Thymus (tissue), 14 donors: ENCODE measurements at places on chromosomes 7 and 10.

DNA sequence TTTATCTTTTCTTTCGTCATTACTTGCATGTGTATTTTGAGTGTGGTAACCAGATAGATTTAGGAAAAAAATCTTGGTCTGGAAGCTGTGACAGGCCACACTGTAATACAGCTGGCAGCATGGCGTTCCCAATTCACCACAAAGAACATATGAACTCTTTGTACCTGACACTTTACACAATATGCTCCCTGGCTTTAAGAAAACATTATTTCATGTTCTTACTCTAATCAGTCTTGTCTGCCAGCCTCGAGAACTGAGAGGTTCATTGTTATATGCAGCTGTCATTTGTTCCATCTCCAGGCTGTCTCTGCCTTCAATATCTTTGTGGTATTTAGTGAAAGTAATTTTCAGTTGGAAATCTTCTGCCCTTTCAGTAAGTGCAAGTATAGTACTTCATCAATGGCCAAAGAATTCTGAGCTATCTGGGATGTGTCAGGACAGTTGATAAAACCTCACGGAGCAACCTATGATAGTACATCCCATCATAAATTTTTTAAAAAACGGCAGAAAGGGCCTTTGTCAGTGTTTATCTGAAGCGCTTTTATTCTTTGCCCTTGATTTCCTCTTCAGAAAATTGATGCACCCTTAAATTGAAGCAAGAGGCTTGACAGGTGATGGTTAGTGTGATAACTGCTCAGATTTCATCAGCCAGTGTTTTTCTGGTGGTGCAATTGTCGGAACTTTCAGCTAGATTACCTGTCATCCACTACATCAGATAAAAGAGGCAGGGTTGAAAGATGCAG is 146.3 kb upstream of the SP8 start:
- DNase-seq: no peak

GRCh38 chr10:4241724-4242345 is 456.8 kb upstream of the KLF6 start:
- DNase-seq: no peak

- DNase-seq: no peak
Observed at GRCh38 chr10:71042699-71043098, 154.3 kb upstream of the PCBD1 start.

GRCh38 chr7:35605760-35606159 is 89.2 kb downstream of the HERPUD2 start:
- DNase-seq: no peak

DNA sequence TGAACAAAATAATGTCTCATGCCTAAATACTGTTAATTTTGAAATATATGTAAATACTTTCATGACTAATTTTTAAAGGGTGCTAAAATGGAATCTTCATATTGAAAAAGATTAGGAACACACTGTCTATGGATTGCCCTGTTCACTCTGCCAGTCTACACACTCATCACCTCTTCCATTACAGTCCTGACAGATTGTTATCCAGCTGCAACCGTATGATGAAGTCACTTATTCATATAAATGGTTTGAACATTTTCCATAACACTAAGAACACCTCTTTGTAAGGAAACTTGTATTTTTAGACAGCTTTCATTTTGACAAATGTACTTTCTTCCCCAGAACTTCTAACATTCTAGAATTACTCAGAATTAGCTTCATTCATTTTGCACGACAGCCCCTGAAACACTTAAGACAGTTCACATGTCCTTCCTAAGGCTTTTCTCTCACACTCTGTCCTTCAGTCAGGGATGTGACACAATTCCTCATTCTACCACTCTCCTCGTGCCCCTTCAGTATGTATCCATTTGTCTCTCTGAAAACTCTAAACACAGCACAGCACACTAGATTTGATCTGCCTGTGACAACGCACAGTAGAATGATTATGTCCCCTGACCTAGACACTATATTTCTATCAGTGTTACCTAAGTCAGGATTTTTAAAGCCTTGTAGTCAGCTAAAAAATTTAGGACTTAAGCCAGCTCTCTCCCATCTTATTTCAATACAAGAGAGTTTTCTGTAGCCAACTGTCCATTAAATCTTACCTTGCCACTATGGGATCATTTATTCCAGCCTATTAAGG is 71.9 kb downstream of the ORC5 start:
- DNase-seq: no peak

GRCh38 chr7:117021986-117022385 is 68.7 kb downstream of the ST7 start:
- no peak for DNase-seq

DNA sequence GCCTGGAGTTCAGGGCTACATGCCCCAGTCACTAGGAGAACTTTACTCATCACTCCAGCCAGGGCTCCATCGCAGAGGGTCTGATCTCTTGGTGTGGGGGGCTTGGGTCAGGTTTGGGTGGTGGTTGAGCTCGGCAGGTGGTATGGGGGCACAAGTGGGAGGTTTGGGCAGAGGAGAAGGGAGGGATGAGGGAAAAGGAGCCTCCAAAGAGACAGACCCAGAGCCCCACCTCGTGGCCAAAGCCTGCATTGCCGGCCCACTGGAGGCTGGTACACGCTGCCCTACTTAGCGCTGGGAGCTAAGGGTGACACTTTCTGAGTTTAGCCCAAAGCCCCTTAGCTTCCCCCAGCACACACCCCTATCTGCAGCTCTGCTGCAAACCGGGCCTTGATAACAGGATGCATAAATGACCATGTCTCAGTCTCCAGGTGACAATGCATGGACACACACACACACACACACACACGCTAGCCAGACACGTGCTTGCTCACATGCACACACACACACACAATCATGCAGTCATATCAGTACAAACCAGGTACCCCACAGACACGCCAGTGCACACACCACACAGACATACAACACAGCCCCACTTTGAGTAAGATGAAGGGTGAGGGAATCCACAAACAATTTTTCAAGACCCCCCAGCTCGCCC is 14.7 kb downstream of the LZTS2 start:
- DNase-seq: peak; percentile 76

DNA sequence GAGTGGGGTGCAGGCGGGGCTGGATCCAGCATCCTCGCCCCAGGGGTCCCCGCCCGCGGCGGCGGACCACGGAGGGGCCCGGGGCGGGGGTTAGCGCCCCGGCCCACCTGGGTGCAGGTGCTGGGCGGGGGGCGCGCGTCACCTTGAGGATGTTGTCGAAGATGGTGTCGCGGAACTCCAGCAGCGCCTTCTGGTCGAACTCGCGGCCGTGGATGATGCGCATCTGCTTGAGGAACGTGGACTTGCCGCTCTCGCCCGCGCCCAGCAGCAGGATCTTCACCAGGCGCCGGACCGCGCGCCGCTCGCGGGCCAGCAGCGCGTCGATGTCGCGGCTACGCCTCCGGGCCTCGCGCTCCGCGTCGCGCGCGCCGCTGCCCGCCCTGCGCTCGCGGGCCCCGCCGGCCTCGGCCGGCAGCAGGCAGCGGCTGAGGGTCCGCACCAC is 376 bp downstream of the GNA12 start:
- DNase-seq: no peak

DNA sequence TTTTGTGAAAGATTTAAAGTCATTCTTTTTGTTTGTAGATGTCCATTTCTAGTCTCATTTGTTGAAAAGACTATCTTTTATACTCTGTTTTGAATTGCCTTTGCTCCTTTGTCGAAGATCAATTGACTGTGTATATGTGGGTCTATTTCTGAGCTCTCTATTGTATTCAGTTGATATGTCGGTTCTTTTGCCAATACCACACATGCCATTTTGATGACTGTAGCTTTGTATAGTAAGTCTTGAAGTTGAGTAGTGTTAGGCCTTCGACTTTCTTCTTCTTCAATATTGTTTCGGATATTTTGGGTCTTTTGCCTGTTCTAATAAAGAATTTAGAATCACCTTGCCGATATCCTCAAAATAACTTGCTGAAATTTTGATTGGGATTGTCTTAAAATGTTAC is 104.5 kb downstream of the CCSER2 start:
- DNase-seq: no peak

- DNase-seq: no peak
Observed at GRCh38 chr7:127252377-127252713, 396 bp downstream of the GRM8 start.

- DNase-seq: no peak
Observed at GRCh38 chr10:18368273-18368672, 228.0 kb downstream of the CACNB2 start.

DNA sequence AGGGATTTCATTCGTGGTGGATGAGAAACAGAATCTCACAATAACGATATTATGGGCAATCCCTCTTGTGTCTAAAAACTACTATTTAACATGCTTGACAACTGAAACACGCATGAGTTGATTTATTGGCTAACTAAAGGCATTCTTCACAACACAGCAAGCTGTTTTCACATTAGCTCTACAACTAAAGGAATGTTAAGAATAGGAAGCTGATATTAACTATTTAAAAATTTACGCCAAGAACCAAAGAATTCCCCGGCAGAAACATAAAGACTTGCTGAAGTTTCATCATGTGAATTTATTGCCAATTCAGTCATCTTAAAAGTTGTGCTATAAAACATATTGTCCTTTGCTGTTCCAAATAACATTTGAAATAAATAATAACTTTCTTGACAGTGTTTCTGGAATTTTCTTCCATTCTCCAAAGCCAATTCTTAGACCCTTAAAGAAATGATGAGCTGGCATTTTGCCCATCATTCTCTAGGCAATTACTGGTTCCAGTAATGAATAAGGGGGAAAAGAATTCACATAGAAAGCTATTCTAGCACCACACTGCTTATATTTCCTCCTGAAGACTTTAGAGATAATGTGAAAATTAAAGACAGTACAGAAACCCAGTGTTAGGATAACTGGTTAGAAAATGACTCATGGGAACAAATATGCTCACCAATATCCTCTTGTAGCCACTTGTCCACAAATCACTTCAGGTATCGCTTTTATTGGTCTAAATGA is 233.1 kb downstream of the PARD3 start:
- DNase-seq: no peak

DNA sequence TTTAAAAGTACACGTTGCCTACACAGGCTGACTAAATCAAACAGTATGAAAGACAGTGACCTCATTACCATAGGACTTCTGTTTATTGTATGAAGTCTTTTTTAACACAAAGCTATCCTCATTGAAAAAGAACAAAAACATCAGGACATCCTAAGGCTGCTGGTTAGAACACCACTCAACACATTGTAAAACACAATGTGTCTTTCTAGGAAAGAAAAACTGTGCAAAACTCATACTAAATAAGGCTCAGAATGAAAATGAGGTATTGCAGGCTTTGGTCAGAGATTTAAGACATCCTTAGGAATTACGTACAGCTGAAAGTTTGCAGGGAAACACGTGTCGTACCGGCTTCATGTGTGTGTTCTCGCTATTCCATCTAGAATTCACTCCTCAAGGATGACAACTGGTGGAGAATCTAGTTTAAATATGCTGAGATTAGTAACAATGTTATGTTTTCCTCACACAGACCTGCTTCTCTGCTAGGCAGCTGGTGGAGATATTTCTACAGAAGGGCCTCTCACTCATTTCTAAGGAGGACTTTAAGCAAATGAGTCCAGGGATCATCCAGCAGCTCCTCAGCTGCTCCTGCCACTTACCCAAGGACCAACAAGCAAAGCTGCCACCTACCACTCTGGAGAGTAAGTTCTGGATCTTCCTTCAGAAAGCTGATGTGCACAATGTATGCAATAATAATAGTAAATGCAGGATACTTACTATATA is 29.3 kb downstream of the SLC39A12 start:
- DNase-seq: no peak
